HCT116 (cell line): ENCODE measurements at places on chromosomes 6 and 20.
A peak's percentile ranks its signal among the peaks of the same experiment; 100 is the strongest.

DNA sequence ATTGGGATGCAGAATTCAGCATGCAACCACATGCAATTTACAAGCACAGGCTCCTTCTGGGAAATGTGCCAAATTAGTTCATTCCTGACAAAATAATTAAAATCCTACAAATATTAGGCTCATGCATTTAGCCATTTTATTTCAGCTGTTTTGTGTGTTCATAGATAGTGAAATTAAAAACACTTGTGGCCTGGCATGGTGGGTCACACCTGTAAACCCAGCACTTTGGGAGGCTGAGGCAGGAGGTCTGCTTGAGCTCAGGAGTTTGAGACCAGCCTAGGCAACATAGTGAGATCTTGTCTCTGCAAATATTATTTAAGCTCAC lies 92.4 kb upstream of the SHLD1 start:
- H3K27ac ChIP-seq = no peak overlapping the region
- H3K4me3 ChIP-seq = no peak overlapping the region
- DNase-seq = no peak

GRCh38 chr20:59207742-59208357 lies 44.2 kb downstream of the ZNF831 start:
- H3K27me3 ChIP-seq = peaks cover 22% of the 10 kb centered on the region
- no peaks in the 10 kb centered on the region for H3K4me1 ChIP-seq
- no peak overlapping the region for H3K27ac ChIP-seq

DNA sequence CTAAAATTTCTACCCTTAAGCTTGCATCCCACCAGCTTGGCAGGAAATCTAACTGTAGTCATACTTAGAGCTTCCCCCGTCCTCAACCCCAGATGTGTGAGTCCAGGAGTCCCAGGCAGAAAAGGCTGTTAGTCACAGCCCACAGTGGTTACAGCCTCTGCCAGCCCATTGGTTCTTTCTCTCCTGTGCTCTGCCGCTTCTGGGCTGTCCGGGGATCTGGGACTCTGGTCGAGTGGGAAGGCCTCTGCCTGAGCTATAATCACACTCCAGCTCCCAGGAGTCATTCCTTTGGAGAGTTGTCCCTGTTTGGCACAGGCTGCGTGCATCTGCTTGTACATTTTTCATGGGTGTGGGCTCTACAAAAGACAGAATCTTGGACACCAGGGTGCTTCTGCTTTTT lies 45.6 kb upstream of the FYN start:
- no peak overlapping the region for H3K27ac ChIP-seq
- H3K36me3 ChIP-seq = no peaks in the 10 kb centered on the region
- no peaks in the 10 kb centered on the region for H3K27me3 ChIP-seq

- no peak overlapping the region for H3K27ac ChIP-seq
- no peak overlapping the region for H3K4me3 ChIP-seq
- peaks cover 20% of the 10 kb centered on the region for H3K4me1 ChIP-seq
- H3K36me3 ChIP-seq = no peaks in the 10 kb centered on the region
- H3K27me3 ChIP-seq = no peaks in the 10 kb centered on the region
- no peak for DNase-seq
Measured at GRCh38 chr20:53839423-53840176, 230.8 kb downstream of the BCAS1 start.

- no peak for DNase-seq
- H3K4me1 ChIP-seq = no peaks in the 10 kb centered on the region
- H3K27me3 ChIP-seq = no peaks in the 10 kb centered on the region
- no peak overlapping the region for H3K4me3 ChIP-seq
- H3K36me3 ChIP-seq = no peaks in the 10 kb centered on the region
Measured at GRCh38 chr6:84508981-84509380, 255.4 kb downstream of the TBX18 start.

DNA sequence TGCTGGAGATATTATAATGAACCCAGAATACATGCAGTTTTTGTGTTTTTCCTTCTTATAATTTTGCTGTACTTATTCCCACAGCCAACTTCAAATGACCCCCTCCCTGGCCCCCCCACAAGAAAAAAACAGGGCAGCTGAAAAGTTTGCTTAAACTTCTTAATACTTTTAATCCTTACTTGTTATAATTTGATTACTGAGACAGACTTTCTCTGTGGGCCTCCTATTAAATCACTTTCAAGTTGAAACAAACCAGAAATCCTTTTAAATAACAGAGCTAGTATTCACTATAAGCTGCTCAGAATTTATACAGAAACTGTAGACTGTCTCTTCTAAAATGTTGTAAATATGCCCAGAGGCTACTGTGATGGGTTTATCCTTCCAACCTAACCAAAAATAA lies 106.3 kb downstream of the CENPW start:
- no peak overlapping the region for H3K27ac ChIP-seq
- H3K27me3 ChIP-seq = no peaks in the 10 kb centered on the region
- H3K4me3 ChIP-seq = no peak overlapping the region
- no peak for DNase-seq
- no peaks in the 10 kb centered on the region for H3K4me1 ChIP-seq

GRCh38 chr6:108707328-108707976 lies 140.8 kb upstream of the ARMC2 start:
- DNase-seq = no peak
- no peak overlapping the region for H3K27ac ChIP-seq
- peaks cover 4% of the 10 kb centered on the region; the same call in 1 of the 2 replicates for H3K4me1 ChIP-seq
- no peaks in the 10 kb centered on the region for H3K36me3 ChIP-seq
- H3K4me3 ChIP-seq = no peak overlapping the region

- peaks cover 11% of the 10 kb centered on the region for H3K4me1 ChIP-seq
- no peak overlapping the region for H3K4me3 ChIP-seq
- DNase-seq = no peak
- H3K27ac ChIP-seq = no peak overlapping the region
- H3K27me3 ChIP-seq = no peaks in the 10 kb centered on the region
Measured at GRCh38 chr20:56428410-56428809, 16.4 kb downstream of the CASS4 start.

GRCh38 chr20:23156170-23156841 lies 70.2 kb upstream of the CD93 start:
- H3K27ac ChIP-seq = peak overlapping the region; percentile 30; the same call in 1 of the 2 replicates
- H3K4me3 ChIP-seq = no peak overlapping the region
- no peaks in the 10 kb centered on the region for H3K27me3 ChIP-seq
- H3K36me3 ChIP-seq = no peaks in the 10 kb centered on the region
- DNase-seq = peak; percentile 78

DNA sequence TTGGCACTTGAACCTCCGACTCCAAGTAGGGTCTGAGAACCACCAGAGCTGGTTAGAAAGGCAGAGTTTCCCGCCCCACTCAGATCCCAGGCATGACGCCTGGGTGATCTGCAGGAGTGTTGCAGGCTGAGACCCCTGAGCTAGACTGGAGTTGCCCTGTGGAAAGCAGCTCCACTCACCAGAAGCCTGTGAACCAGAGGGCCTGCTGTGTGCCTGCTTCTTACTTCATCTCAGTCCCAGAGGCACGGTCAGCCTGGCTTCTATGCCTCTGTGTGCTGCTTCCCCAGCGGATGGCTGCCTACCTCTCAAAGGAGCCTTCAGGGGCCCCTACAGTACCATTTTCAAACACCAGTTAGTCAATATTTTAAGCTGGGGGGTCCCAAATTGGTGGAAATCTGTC lies 15.6 kb upstream of the CCN6 start:
- H3K27ac ChIP-seq = no peak overlapping the region
- H3K27me3 ChIP-seq = 0 out of 2 replicates have a peak, but pooled peaks cover 4% of the 10 kb centered on the region
- no peaks in the 10 kb centered on the region for H3K36me3 ChIP-seq
- H3K4me1 ChIP-seq = no peaks in the 10 kb centered on the region
- no peak for DNase-seq

DNA sequence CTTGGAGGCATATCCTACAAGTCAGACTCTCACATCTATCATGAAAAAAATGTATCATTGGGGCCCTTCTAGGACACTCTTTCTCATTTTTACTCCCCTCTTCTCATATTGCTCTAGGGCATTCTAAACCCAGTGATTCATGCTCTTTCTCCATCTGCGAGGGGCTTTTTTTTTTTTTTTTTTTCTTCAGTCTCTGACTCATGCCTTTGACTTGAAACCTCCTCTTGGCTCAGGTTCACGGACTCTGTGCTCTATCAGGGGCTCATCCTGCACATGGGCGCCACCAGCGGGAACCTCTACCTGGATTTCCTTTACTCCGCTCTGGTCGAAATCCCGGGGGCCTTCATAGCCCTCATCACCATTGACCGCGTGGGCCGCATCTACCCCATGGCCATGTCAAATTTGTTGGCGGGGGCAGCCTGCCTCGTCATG lies 17.8 kb downstream of the SLC22A1 start:
- no peaks in the 10 kb centered on the region for H3K36me3 ChIP-seq
- no peak overlapping the region for H3K4me3 ChIP-seq
- H3K27ac ChIP-seq = no peak overlapping the region
- no peaks in the 10 kb centered on the region for H3K27me3 ChIP-seq
- no peak for DNase-seq
- no peaks in the 10 kb centered on the region for H3K4me1 ChIP-seq

DNA sequence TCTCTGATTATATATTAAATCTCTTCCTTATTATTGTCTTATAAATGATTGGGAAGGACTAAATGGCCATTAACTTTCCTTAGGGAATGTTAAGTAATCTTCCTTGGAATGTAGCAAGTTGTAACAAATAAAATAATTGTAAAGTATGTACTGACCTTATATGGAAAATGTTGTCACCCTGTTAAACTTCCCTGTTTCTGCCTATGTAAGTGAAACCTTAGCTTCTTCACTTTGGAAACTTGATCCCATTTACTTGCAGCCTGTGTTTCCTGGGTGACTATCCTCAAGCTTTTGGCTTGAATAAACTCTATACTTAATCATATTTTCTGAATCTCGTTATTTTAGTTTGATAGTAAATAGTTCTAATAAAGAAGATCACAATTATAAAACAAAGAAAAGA lies 519.5 kb upstream of the PTCHD4 start:
- H3K4me3 ChIP-seq = no peak overlapping the region
- DNase-seq = no peak
- H3K27ac ChIP-seq = no peak overlapping the region
- H3K36me3 ChIP-seq = no peaks in the 10 kb centered on the region
- no peaks in the 10 kb centered on the region for H3K27me3 ChIP-seq

DNA sequence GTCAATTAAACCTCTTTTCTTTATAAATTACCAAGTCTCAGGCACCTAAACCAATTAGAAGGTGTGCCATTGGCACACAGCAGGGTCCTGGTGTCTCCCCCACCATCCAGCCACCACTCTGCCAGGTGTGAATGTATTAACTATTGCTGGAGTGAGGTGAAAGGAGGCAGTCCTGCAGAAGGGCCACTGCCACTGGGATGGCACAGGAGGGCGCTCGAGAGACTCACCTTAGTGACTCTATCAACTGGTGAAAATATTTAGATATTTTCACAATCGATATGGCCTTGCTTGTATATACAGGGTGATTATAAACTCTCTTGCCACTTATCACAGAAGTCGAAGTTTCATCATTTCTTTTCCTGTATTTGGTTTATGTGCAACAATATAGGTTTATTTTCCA lies 145.6 kb upstream of the ESR1 start:
- peaks cover 16% of the 10 kb centered on the region; the same call in 1 of the 2 replicates for H3K4me1 ChIP-seq
- DNase-seq = peak; percentile 10
- no peak overlapping the region for H3K27ac ChIP-seq
- H3K4me3 ChIP-seq = no peak overlapping the region
- no peaks in the 10 kb centered on the region for H3K27me3 ChIP-seq
- H3K36me3 ChIP-seq = no peaks in the 10 kb centered on the region

GRCh38 chr6:63676412-63677114 lies 41.0 kb downstream of the PHF3 start:
- H3K4me3 ChIP-seq = no peak overlapping the region
- no peaks in the 10 kb centered on the region for H3K4me1 ChIP-seq
- DNase-seq = no peak
- H3K27me3 ChIP-seq = no peaks in the 10 kb centered on the region

GRCh38 chr6:125325586-125325985 lies 23.8 kb upstream of the HDDC2 start:
- no peaks in the 10 kb centered on the region for H3K36me3 ChIP-seq
- peaks cover 75% of the 10 kb centered on the region for H3K27me3 ChIP-seq
- no peak overlapping the region for H3K4me3 ChIP-seq
- H3K4me1 ChIP-seq = no peaks in the 10 kb centered on the region
- no peak overlapping the region for H3K27ac ChIP-seq

DNA sequence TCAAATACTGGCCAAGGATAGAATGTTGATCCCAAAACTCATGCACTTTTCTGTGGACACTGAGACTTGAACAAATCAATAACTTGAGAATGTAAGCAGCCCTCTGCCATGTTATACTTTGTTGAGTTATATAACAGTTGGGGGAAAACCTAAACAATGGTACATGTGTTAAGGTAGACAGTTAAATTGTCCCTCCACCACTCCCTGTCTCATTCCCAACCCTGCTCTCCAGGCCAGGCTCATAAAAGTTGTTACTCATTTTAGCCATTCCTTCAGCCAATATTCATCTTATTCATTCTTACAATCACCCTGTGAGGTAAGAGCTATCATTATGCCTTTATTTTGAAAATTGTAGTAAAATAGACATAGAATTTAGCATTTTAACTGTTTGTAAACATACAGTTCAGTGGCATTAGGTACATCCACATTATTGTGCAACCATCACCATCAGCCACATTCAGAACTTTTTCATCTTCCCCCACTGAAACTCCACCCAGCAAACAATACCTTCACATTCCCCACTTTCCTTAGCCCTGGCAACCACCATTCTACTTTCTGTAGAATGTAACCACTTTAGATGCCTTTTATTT lies 38.2 kb upstream of the IER3 start:
- peak overlapping the region; percentile 92 for H3K27ac ChIP-seq
- peak overlapping the region; percentile 27 for H3K4me3 ChIP-seq
- no peaks in the 10 kb centered on the region for H3K27me3 ChIP-seq
- no peaks in the 10 kb centered on the region for H3K36me3 ChIP-seq

DNA sequence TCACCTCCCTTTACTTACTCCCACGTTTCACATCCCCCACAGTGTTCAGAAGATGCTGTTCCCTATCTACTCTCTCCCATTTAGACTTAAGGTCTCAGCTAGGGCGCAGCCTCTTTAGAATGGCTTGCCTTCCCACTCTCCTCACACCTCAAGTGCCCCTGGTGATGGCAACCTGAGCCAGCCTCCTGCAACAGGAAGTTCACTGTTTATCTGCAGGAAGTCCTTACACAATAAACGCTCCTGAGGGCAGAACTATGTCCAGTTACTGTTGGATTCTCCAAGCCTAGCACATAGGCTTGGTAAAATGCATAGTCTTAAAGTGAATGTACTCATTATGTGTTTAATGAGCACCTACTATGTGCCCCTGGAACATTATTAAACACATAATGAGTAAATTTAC lies 21.9 kb upstream of the RAB22A start:
- no peaks in the 10 kb centered on the region for H3K4me1 ChIP-seq
- H3K4me3 ChIP-seq = no peak overlapping the region
- no peaks in the 10 kb centered on the region for H3K27me3 ChIP-seq
- no peaks in the 10 kb centered on the region for H3K36me3 ChIP-seq
- no peak overlapping the region for H3K27ac ChIP-seq

GRCh38 chr6:161348628-161348994 lies 74.8 kb upstream of the AGPAT4 start:
- no peaks in the 10 kb centered on the region for H3K27me3 ChIP-seq
- no peak overlapping the region for H3K27ac ChIP-seq
- no peak for DNase-seq
- no peaks in the 10 kb centered on the region for H3K4me1 ChIP-seq
- H3K4me3 ChIP-seq = no peak overlapping the region

- DNase-seq = no peak
- H3K4me1 ChIP-seq = no peaks in the 10 kb centered on the region
- H3K27me3 ChIP-seq = no peaks in the 10 kb centered on the region
- H3K36me3 ChIP-seq = no peaks in the 10 kb centered on the region
- no peak overlapping the region for H3K27ac ChIP-seq
- no peak overlapping the region for H3K4me3 ChIP-seq
Measured at GRCh38 chr6:21033084-21033483, 498.8 kb downstream of the CDKAL1 start.

- no peak overlapping the region for H3K4me3 ChIP-seq
- no peaks in the 10 kb centered on the region for H3K27me3 ChIP-seq
- H3K4me1 ChIP-seq = peaks cover 4% of the 10 kb centered on the region; the same call in 1 of the 2 replicates
- no peak for DNase-seq
- H3K36me3 ChIP-seq = peaks cover 27% of the 10 kb centered on the region
Measured at GRCh38 chr20:49631061-49631716, 63.3 kb upstream of the PTGIS start.
